ENCODE measurements at places on chromosomes 5 and 9. TPM values are rescaled to one million over a fixed set of nuclear protein-coding genes. Genes with fewer than 3 reads are reported as not detected.

ACSL6 gene
- 25.0 TPM for total RNA-seq

- no peak for DNase-seq
Measured at GRCh38 chr5:76535577-76535976, 87.6 kb downstream of the F2RL2 start.

- DNase-seq, result no peak
Measured at GRCh38 chr5:154230526-154230925, 40.0 kb downstream of the GALNT10 start.

DNA sequence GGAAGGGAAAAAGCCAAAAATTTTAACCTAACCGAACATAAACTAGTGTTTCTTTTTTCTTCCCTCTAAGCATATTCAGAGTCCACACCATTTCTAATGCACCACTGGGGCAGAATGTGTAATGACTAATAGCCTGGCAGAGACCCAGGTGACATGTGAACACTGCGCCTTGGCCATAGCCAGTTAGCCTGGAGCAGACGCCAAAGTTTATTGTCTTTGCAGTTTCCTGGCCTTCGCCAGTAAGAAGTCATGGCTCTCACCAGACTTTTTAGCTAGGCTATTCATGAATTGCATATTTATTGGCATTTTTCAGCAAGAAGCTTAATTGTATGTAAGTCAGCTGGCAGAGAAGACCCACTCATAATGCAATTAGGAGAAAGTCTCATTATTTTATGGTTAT is 182.8 kb upstream of the SLC27A6 start:
- DNase-seq, result no peak

- DNase-seq, result no peak
Measured at GRCh38 chr5:149677731-149678130, 52.4 kb upstream of the PPARGC1B start.

DNA sequence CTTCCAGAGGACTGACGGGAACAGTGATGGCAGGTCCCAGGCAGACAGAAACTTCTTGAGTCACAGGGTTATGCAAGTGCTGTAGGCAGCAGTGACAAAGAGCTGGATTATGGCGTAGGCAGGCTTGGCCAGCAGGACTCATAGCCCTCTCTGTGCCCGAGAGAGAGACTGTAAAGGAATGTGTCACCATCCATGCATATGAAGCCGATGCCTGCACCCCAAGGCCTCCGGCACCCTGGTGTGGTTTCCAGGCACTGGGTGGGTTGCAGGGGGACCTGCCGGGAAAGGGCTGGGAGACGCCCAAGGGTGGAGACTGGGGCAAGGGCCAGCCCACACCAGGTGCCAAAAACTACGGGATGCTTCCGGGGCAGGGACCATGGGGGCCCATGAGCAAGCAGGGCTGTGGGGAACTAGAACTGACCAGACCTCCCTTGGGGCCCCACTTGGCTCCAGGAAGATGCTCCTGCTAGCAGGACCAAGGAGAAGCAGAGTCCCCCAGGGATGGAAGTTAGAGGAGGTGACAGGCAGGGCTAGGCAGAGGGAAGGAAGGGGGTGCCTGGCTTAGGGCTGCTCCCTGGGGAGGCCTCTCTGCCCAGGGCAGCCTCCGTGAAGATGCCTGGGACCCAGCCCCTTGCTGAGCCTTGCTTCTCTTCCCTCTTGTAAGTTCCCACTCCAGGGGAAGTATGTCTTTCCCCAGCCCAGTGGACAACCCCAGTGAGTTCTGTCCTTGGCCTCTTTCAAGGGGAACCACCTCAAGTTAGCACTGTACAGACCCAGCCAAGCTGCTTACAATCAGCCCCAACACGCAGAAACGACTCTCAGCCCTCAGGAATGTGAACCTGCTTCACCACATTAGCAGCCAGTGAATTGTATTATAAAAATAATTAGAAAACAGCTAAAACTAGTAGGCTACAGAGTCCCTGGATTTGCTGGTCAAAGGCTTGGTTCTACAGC is 10.5 kb upstream of the IPPK start:
- DNase-seq, result no peak
